ENCODE measurements at places on chromosomes 3 and 15.

- DNase-seq = peak; percentile 35
Observed at GRCh38 chr3:180320631-180321030, 281.3 kb upstream of the TTC14 start.

DNA sequence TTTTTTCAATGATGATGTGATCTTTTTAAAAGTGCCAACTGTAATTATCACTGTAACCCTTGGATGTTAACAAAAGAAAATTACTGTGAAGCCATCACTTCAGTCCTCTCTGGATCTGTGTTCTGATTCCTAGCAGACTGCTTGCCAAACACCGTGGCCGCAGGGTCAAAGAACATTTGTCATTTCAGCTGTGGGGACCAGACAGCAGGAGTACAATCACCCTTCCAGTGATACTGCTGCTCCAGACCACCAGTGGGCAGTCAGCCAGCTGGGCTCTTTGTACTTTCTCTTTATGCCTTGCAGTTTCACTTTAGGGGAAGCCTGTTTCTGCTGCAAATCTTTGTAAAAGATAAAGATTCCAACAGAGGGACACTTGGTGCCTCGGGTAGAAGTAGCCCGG is 770.0 kb downstream of the GRM7 start:
- DNase-seq = peak; percentile 39

DNA sequence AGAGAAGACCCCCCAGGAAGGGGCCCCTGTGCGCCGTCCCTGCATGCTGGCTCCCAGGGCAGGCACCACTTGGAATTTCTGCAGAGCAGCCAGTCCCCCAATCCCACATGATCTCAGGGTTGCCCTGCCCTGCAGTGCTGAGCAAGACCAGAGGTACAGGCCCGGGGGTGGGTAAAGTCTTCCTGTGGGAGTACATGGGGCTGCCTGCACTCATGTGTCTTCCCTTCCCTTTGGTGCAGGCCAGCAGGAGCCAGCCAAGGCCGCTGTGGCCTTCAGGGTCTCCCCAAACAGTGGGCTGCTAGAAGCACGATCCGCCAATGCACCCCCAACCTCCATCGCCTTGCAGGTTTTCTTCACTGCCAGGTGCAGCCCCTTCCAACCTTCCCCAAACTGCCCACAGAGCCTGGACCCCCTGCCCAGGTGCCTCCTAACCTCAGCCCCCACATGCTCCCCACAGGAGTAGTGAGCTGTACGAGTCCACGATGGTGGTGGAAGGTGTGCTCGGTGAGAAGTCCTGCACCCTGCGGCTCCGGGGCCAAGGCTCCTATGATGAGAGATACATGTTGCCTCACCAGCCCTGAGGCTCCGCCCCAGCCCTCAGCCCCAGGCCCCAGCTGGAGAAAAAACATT is 15.0 kb downstream of the ACAA1 start:
- DNase-seq = no peak

DNA sequence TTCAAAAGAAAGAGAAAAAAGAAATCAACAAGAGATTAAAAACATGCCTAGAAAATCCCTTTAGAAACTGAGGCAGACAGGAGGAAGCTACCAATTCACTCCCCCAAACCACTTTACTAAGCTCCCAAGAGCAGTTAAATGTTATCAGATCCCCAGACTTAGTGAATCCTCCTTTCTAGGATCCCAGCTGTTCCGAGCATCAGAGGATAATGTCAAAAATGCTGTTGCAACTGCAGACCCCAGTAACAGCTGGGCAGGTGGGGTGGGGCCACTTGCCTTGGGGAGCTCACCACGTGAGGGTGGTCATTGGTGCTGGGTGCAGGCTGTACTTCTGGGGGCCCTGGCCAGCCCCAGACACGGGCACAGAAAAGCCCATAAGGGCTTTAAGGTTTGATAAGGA is 9.1 kb downstream of the POMGNT2 start:
- no peak for DNase-seq

- DNase-seq = peak; percentile 94
Observed at GRCh38 chr3:184459355-184459754, 79.5 kb downstream of the CHRD start.

GRCh38 chr15:99408236-99409096 is 157.2 kb downstream of the LRRC28 start:
- peak; percentile 87 for DNase-seq

DNA sequence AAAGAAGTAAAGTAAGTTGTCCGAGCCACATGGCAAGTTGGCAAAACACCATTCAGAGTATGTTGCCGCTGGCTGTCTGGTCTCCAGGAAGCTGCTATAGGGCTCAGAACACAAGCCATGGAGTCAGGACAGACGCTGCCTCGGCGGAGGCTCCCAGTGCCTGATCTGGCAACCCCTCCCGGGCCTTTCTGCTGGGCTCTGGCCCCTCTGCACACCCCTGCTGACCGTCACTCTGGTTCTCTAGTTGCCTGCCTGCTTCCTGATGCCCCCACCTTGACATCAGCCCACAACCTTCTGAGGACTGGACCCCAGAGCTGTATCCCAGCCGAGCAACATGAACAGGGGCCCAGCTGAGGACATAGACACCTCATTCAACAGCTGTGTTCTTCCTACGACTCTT is 39.1 kb downstream of the MGLL start:
- DNase-seq = no peak

GRCh38 chr3:39302178-39302577 is 22.3 kb upstream of the CX3CR1 start:
- no peak for DNase-seq

- no peak for DNase-seq
Observed at GRCh38 chr3:122406198-122406597, 9.7 kb downstream of the WDR5B start.

- DNase-seq = no peak
Observed at GRCh38 chr15:57626713-57627440, 35.2 kb downstream of the MYZAP start.

DNA sequence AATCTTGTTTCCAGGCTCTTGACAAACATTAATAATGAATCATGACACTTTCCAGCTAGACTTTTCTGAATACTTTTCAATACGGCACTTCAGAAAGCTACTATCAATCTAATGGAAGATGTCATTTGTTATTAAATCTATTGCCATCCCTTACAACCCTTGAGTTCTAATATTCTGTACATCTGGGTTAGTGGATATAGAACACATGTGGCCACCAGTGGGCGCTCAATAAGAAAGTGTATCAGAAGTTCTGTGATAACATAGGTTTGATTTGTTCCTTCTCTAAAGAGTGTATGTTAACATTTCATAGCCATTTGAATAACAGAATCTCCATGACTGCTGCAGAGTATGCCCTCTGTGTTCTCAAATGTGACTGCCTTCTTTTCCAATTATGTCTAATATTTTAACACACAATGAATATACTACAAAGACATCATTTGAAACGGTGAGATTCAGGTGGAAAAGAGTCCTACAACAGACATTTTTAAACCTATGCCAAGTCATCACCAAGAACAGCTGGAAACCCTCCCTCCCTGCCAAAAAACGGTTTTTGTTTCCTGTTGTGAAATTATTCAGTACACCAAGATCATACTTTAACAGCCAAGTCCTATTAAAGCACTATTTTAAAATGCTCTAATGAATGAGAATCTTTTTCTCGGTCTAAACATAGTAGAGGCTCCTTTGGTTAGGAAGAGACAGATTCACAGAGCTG is 22.2 kb downstream of the ALDH1A2 start:
- peak; percentile 47 for DNase-seq

DNA sequence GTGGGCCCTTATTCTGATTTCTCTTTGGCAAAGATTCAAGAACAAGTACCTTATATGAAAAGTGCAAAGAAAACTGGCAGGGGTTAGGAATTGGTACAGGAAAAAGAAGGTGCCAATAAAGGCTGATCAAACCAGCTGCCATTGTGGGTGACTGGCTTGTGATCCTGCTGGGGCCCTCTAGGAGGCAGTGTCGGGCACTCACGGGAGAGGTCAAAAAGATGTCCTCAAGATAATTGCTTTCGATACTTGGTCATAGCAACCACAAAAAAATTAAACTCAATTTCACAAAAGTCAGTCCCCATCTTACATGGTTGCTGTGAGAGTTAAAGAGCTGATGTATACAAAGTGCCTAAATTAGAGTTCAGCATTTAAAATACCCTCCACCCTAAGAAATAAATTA is 31.0 kb upstream of the CAV3 start:
- DNase-seq = no peak

GRCh38 chr3:11385891-11386290 is 113.7 kb downstream of the ATG7 start:
- peak; percentile 50 for DNase-seq

DNA sequence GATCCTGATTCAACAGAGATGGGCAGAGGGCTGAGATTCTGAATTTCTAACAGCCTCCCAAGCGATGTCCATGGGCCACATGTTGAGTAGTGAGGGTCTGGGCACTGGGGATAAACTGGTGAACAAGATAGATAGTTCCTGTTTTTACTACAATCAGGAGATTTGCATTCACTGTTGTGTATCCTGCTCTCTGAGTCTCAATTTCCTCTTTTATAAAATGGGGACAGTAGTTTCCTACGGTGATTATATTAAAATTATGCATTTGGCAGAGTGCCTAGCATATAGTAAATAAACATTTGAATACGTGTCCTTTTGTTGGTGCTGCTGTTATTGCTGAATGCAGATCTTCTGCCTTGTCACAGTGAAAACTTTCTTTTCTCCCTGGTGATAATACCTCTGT is 102.5 kb downstream of the MYH15 start:
- DNase-seq = no peak

DNA sequence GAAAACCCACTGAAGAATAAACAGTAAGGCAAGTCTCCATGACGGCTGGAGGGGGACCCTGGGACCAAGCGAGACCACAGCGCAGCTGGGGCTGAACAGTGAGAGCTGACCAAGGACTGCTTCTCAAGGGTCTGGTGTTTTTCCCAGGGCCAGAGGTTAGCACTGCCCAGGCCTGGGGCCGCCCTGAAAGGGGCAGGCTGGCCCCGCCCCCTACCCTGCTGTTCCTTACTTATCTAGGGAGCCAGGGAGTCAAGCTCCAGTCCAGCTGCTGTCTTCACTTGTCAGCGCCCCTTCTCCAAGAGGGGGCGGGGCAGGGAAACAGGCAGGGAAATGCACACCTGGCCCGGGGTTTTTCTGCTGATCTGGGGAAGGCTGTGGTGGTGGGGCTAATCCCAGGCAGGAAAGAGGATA is 51.6 kb upstream of the HACD2 start:
- DNase-seq = no peak

- no peak for DNase-seq
Observed at GRCh38 chr3:122590610-122591009, 13.2 kb downstream of the PARP15 start.

All from fibroblast of mammary gland (primary cell).